ENCODE measurements at places on chromosomes 7 and 10.

DNA sequence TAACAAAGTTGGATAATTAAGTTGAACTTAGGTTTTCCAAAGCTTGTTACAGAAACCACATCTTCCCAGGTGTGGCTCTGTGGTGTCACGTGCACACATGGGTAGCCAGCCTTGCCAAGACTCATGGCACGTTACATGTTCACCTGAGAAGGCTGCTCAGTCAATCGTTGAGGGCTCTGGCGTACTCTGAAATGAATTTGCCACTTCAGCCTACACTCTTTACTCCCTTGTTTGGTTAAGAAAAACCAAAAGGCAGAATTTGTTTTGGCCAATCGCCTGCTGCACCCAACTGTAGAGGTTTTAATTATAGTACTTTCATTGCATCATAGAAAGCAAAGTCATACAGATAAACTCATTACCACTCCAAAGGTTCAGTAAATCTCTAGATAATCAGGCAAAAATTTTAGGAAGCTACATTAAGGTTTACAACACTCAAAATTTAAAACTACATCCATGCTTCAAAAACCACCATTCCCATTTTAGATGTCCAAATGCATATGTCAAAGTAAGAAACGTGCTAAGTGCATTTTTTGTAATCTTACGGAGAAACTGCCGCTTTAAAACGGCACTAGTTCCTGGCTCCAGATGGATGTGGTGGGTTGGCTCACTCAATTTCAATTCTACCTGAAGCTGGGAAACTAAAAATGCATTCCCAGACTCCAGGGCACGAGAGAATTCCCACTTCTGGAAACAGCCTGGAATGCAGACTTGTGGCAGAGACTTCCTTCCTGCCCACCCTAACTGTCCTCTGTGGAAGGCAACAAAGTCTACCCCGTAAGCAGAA, 88.4 kb downstream of the DIP2C start:
- DNase-seq = no peak

- no peak for DNase-seq
Observed at GRCh38 chr10:72132854-72133253, 44.5 kb upstream of the SPOCK2 start.

- no peak for DNase-seq
Observed at GRCh38 chr7:47472444-47473157, 109.3 kb downstream of the TNS3 start.

GRCh38 chr7:158386355-158386618, 201.3 kb downstream of the PTPRN2 start:
- DNase-seq = no peak

DNA sequence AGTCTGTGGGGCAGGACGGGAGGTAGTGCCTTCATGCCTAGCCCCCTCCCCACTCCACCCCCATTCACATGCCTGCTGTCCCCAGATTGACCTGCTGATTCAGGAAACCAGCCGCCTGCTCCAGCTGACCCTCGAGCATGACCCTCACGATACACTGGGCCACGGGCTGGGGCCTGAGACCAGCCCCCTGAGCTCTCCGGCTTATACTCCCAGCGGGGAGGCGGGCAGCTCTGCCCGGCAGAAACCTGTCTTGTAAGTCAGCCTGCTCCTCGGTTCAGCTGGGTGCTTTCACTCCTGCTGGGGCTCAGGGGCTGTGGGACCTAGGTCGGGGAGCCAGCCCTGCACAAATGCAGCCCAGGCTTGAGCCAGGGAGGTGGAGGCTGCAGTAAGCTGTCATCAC, 22.4 kb downstream of the LIMK1 start:
- no peak for DNase-seq

DNA sequence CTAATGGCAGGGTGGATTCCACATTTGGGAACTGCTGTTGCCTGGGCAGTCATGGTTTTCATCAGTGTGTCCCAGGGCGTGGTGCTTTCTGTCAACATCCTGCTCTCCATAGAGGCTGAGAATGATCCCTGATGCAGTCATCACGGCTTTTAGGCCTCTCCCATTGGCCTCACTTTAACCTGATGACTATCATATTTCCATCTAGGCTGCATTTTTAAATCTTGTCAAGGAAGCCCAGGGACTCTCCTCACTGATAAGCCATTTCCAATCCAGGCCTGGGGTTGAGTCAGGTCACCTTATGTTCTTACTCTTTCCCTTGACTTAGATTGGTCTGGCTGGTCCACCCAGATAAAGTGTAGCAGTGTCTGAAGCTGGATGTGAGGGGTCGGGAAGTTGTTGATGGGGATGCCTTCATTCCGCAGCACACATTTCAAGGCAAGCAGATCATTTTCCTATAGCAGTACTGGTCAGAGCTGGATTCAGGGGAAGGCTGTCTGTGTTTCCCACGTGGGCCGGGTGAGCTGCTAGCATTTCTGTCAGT, 177.0 kb downstream of the AUTS2 start:
- DNase-seq = no peak

- DNase-seq = no peak
Observed at GRCh38 chr10:34121781-34122622, 693.1 kb downstream of the PARD3 start.

DNA sequence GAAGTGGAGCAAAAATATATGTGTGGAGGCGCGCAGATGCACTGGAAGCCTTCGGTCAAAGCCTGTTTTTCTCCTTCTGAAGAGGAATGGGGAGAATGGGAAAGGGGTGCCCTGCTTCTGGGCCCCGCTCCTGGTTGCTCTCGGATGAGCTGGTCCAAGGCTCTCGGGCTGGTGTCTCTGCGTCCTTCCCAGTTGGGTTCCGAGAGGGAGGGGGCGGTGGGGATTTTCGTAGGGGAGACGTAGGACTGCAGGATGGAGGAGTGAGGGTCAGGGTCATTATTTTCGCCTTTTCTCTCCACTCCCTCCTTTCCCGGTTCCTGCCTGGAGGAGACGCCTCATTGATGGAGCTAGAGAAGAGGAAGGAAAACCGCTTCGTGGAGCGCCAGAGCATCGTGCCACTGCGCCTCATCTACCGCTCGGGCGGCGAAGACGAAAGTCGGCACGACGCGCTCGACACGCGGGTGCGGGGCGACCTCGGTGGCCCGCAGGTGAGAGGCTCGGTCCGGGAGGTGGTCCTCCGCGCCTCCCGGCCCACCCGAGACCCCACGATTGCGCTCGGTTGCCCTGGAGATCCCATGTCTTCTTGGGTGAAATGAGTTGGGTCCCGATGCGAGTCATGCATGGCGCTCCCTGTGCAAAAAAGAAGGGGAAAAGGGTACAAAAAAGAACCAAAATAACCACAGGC, 790 bp downstream of the ADAM22 start:
- no peak for DNase-seq

DNA sequence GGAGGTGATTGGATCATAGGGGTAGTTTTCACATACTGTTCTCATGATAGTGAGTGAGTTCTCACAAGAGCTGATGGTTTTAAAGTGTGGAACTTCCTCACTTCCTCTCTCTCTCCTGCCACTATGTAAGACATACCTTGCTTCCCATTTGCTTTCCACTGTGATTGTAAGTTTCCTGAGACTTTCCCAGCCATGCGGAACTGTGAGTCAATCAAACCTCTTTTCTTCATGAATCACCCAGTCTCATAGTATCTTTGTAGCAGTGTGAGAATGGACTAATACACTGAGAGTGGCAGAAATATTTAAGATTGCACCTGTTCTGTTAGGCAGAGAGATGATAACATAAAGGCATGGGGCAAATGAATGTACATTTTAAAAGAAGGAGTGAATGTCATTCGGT, 507.8 kb downstream of the SORCS3 start:
- no peak for DNase-seq

- DNase-seq = no peak
Observed at GRCh38 chr7:148852272-148852671, 31.8 kb downstream of the EZH2 start.

DNA sequence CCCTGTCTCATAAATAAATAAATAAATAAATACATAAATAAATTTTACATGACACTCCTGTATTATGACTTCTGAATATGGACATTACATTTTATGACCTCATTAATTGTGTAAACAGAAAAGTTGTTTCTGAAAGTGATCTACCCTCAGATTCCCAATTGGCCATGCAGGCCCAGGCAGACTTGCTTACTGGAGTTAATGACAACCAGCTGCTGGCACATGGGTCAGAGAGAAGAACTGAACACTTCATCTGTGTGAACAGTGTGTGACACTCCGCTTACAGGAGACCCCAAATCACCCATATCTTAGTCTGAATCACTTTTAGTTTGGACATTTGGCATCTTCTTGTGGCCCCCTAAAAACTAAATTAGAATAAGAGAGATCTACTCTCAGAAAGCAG, 31.4 kb downstream of the PARP12 start:
- DNase-seq = no peak

DNA sequence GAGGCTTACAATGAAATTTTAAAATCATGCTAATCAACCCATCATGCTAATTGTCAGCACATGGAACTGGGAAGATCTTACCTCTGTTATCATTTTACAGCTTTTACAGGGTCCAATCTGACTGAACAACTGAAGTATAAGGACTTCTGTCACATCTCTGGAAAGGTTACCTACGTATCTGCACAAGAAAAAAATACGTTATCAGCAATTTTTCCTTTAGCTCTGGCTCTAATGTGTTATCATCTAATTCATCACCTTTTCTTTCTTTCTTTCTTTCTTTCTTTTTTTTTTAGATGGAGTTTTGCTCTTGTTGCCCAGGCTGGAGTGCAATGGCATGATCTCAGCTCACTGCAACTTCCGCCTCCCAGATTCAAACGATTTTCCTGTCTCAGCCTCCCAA, 8.7 kb downstream of the TIAL1 start:
- DNase-seq = no peak

GRCh38 chr10:17101257-17101909, 28.2 kb downstream of the CUBN start:
- DNase-seq = no peak

DNA sequence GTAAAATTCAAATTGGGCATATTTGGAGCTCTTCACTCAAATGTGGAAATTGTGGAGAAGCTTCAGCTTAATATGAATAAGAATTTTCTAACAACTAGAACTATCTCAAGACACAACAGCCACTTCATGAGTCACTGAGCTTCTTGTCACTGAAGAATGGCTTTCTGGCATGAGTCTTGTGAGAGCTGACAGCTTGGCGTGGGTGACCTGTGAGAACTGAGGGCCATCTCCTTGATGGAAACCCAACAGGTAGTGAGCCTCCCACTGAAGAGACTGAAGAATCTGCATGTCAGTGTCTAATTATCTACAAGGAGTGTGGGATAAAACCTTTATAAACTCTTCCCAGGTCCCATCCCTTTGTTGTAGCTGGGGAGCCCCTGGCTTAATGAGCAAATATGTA, 66.0 kb downstream of the CLEC2L start:
- DNase-seq = no peak

DNA sequence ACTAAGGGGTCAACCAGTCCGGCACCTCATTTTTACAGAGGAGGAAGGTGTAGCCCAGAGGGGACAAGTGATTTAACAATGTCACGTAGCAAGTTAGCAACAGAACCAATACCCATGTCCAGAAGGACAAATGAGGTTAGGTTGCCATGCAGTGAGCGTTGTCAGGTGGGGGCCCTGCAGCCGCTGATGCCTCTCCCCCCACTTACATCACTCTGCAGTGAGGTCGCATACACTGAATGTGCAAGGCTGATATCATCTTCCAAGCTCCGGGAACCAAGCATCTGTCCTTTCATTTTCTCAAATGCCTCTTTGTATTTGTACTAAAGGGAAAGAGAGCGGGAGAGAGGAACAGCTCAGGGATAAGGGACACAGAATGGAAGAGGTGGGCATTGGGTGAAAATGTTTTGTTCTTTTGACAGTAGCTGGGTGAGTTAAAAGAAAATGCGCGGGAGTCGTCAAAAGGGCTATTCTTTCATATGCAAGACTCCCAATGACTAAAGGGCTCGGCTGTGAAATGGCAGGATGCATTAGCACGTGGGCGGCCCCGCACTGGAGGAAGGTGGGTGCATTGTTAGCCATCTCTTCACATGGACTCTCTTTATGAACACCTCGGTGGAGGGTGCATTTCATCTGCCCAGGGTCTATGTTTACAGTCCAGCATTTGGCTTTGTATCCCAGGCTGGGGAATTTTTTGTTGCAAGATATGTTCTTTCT, 49.7 kb downstream of the NRAP start:
- no peak for DNase-seq

DNA sequence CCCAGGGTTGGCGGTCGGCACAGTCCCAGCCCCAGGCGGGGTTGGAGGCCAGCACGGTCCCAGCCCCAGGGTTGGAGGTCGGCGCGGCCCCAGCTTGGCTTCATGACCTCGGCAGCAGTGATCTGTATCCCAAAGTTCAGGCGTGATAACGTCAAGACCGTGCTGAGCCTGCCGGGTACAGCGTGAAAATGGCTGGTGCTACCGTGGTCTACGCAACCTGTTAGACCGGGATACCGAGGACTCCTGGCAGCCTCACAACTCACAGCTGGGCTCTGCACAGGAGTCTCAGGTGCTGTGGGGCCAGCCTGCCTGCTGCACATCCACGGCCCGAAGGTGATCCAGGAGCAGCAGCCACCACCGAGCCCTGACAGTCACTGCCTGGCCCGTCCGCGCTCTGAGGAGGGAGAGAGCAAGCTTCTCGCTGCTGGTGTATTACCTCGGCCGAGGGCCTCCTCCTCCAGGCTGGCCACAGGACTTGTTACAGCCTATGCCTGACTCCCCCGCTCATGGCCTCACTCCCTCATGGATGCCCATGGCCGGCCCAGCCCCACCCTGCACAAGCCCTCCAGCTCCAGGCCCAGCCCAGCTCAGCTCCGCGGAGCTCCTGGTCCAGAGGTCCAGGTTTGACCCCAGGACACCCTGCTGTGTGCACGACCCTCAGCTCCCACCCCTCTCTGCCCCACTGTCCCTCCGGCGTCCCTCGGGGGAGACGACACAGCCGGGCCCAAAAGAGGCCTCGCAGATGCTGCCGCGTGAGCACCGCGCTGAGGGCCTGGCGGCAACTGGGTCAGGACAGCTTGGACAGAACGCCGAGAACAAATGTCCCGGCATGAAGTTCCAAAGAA, 156.0 kb downstream of the ELFN1 start:
- no peak for DNase-seq

- no peak for DNase-seq
Observed at GRCh38 chr7:147756300-147756699, 834.3 kb upstream of the C7orf33 start.

- no peak for DNase-seq
Observed at GRCh38 chr7:6159524-6160031, 112.8 kb downstream of the CYTH3 start.

GRCh38 chr10:93547522-93547921, 18.9 kb upstream of the FFAR4 start:
- DNase-seq = no peak

DNA sequence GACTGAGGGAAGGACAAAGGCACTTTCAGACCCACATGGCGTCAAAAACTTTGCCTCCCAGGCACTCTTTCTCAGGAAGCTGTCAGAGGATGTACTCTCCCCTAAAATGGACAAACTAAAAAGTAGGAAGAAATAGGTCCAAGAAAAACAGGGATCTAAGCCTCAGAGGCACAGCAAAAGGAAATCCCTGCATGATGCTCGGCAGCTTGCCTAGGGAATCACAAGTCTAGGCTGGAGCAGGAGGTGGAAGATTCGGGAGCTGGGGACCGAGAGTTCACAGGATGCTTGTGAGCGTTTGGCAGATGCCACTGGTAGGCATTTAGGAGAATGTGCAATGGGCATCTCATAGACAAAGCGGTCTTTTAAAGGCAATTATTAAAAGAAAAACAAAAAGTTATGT, 60.8 kb downstream of the ATXN7L1 start:
- no peak for DNase-seq

Measured in NCI-H1417 treated with DMSO at 0.1 percent for 48 hours (cell line).